ENCODE measurements at places on chromosomes 5 and 9. TPM values are rescaled to one million over a fixed set of nuclear protein-coding genes. Genes with fewer than 3 reads are reported as not detected.

The NME5 gene
- polyA plus RNA-seq = 0.56 TPM

The FBXO38 gene
- 23.5 TPM for polyA plus RNA-seq

The PAX5 gene
- polyA plus RNA-seq = 0.19 TPM

The FAM169A gene
- 0.59 TPM for polyA plus RNA-seq

The DMRTA1 gene
- 0.30 TPM for polyA plus RNA-seq

All from muscle of leg (tissue), 16 donors.